ENCODE measurements at places on chromosomes 7 and 10.

DNA sequence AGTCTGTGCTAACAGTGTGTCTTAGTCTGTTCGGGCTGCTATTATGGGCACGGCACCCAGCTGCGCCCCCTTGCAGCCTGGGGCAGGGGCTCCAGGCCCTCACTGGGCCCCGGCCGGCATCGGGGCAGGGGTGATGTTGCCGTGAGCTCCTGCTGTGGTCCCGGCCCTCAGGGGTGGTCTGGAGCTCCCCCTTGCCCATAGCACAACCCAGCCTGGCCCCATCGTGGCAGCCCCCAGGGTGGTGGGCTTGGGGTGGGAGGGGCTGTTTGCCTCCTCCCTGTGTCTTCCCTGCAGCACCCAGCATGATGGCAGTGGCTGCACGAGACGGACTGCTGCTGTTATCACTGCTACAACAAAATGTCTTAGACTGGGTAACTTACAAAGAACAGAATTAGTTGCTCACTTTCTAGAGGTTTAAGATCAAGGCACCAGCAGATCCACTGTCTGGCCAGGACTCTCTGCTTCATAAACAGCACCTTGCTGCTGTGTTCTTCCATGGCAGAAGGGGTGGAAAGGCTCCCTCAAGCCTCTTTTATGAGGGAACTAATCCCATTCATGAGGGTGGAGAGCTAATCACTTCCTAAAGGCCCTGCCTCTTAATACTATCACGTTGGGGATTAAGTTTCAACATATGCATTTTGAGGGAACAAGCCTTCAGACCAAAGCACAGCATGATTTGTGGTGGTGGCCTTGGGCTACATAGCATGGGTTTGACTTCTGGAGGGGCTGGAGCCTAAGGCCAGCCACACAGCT lies 149.5 kb downstream of the SEC23IP start:
- no peak for DNase-seq

- DNase-seq, result peak; percentile 73
These were observed 31.6 kb upstream of the TMEM254 start for GRCh38 chr10:80046629-80047441.

DNA sequence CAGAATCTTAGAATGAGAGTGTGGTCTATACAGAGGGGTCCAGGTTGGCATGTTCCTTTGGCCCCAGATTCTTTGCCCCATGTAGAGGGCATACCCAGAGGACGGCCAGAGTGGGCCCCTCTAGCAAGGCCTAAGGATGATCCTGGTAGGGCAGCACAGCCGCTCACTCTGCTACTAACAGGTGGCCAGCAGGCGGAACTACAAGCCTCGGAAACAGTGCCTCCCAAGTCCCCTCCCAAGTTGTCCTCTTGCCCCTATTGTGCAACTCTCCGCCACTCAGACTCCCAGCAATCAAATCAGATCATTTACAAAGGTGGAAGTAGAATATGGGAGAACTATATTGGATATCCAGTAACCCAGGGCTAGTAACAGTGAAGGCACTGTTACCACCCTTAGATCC lies 107.4 kb downstream of the STRA8 start:
- DNase-seq, result no peak

- peak; percentile 27 for DNase-seq
These were observed 2.8 kb upstream of the LZTS2 start for GRCh38 chr10:100996678-100997359.

DNA sequence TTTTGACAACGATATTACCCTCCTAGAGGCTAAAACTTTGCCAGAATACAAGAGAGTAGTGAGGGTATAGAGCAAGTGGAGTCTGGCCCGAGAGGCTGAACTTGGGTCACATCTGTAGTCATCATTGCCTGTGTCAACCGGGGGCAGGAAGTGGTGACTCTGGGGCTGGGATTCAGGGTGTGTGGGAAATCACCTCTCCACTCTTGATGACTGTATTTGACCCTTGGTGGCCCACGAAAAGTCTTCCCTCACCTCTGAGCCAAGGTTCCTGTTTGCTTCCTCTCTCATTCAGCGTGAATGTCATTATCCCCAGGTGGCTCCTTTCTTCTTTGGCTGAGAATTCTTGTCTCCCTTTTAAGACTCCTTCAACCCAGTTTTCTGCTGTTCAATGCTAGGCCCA lies 240.4 kb downstream of the ABCA13 start:
- no peak for DNase-seq

GRCh38 chr10:30917789-30918188 lies 113.9 kb downstream of the ZNF438 start:
- DNase-seq, result no peak
